ENCODE measurements at places on chromosomes 3 and 15.

GRCh38 chr3:10837849-10838248 lies 21.8 kb downstream of the SLC6A11 start:
- no peak for DNase-seq

DNA sequence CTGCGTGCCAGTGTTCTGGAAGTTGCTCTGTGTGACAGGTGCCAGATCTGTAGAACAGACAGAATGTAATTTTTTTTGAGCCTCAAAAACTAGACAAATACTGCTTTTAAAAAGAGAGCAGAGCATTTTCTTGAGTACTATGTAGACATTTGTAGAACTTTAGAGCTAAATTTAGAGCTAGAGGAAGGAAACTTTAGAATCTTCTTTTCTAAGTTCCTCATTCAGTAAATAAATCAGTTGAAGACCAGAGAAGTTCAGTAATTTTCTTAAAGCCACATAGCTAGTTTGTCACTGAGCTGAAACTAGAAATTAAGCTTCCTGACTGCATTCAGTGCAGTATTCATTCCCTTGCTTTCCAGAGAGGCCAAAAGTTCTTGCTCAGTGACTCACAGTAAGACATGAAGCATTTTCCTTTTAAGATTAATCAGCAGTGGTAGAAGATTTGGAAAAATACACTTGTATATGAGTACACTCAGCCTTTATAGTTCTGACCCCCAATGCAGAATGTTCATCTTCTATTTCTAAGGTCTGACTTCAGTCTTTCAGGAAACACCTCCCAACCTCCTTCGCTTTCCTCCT lies 83.6 kb upstream of the TSEN2 start:
- DNase-seq, result no peak

GRCh38 chr15:49742381-49742780 lies 121.5 kb downstream of the DTWD1 start:
- DNase-seq, result no peak

GRCh38 chr3:29591579-29591978 lies 310.7 kb downstream of the RBMS3 start:
- DNase-seq, result no peak

GRCh38 chr3:12405432-12406272 lies 78.6 kb upstream of the TSEN2 start:
- no peak for DNase-seq

- DNase-seq, result no peak
Observed at GRCh38 chr3:182509844-182510460, 283.4 kb upstream of the ATP11B start.

DNA sequence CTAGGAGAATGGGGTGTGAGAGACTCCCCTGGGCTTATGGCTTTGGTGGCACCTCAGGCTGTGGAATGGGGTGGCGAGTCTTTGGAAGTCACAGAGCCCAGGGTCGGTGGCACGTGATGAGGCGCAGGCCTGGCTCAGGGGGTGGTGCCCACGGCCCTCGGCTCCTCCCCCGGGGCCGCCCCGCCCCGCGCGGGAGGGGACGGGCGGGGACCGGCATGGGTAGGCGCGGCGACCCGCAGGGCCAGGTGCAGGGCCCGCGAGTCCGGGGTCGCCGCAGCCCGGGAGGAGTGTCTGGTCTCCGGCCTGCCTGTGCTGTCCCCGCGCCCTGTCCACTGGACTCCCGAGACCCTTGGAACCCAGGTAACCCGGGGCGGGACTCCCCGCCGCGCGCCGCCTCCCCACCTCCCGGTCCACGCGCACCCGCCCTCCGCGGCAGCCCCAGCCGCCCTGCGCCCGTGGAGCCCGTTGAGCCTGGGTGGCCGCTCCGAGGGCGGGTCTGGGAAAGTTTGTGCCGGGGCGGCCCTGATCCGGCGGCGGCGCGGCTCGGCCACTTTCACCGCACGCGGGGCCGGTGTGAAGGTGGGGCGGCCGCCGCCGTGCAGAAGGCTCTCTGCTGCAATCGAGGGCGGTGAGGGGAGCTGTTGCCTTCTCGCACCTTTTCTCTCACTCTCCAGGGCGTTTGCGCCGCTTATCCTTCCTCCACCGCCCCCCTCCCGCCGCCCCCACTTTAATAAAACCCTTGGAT lies at the start of gene PAQR5:
Gene PAQR5 (plus strand): TSS at position 216 of the 745 bp plus-strand sequence. CDS start 61,169 bp downstream, outside the sequence.
- DNase-seq, result no peak

DNA sequence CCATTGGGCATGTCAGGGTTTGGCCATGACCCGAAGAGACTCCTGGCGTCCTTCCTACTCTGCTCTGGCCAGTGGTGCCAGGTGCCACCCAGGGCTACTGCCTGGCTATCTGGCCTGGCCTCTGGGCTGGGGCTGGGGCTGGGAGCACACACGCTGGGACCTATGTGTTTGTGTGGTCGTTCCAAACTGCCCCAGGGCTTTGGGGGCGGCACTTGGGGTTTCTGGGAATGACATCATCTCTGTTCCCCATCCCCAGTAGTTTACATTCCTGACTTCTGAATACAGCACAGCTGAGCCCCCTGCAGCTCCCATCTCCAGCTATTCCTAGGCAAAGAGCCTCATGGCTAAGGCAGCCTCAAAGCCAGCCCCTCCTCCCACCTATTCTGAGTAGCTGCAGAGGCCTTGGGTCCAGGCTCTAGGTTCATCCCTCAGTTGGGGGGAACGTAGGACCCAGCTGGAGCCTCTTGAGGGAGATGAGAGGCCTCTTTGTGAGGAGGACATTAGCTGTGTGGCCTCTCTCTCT lies 24.3 kb downstream of the PLEKHO2 start:
- no peak for DNase-seq

- no peak for DNase-seq
Observed at GRCh38 chr3:49362561-49362960, 4.4 kb upstream of the GPX1 start.

GRCh38 chr15:83445643-83446042 lies 1.5 kb upstream of the SH3GL3 start:
- DNase-seq, result no peak

- DNase-seq, result no peak
Observed at GRCh38 chr15:33722005-33722672, 246.2 kb upstream of the CHRM5 start.

DNA sequence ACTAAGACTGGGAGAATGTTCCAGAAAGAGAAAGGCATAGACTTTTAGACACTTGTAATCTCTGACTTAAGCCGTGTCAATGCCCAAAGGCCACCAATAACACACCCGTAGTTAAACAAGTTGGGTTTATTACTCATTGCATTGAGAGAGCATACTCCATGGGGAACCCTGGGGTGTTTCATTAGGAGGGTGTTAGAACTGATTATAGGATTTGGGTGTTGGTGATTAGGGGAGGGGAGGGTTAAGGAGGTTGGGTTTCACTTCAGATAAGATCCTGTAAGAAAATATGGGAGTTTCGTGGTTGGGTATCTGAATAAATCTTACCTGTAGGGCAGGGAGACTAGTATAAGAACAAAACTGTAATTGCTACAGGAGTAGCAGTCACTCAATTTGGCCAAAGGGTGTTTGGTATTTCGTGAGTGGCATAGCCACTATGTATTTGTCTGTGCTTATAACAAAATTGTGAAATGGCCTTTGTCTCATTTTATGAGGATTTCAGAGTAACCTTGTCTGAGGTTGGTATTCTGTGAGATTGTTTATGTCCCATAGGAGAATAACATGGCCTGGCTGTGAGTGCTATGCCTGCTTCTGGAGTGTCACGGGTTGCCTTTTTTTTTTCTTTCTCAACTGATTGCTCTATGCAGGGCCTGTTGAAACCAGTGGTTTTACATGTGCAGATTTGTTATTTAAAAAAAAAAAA lies 2.9 kb downstream of the HACD3 start:
- no peak for DNase-seq

- DNase-seq, result no peak
Observed at GRCh38 chr3:43009547-43009946, 30.4 kb downstream of the GASK1A start.

DNA sequence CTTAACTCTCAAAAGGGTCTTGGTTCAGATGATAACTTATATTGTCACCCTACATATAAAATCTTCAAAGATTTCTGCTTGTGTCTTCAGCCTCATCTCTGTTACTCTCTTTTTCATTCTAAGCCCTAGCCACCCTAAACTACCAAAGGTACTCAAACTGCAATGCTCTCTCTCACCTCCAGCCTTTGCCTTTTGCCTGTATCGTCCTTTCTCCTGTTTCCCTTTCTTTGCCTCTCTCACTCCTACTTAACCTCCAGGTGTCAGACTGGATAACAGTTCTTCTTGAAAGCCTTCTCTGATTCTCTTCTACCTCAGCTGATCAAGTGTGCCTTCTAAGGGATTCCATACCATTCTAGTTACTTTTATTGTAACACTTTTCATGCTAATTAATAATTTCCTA lies 149.8 kb downstream of the SERPINI1 start:
- DNase-seq, result no peak

GRCh38 chr15:39896101-39896500 lies 24.0 kb downstream of the GPR176 start:
- DNase-seq, result no peak

All from stimulated activated CD8-positive, alpha-beta memory T cell treated with anti-CD3 and anti-CD28 coated beads, Interleukin-15, amount 100 ng/mL, for 48 hours (primary cell).